Spinal cord (tissue), 10 donors: ENCODE measurements at places on chromosomes 2 and 18. TPM values are rescaled to one million over a fixed set of nuclear protein-coding genes. Genes with fewer than 3 reads are reported as not detected.

DNA sequence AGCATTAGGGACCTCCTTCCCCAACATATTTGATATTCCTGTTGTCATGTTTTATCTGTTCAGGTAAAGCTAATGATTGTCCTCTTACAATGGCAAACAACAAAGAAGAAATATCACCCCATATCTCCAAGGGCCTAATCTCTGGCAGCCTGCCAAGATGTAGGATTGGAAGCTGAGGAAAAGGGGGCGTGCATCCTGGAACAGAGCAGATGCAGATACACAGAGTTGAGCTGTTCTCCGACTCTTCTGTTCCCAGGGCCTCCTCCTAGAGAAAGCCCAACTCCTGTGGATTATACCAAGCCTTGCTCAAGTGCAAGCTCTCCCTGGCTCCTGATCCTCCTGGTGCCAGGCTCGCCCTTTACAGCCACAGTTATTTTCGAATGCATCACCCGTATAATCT, 35.2 kb upstream of the CD207 start:
- DNase-seq, result no peak

GRCh38 chr18:40415176-40415791, 1539.8 kb upstream of the PIK3C3 start:
- no peak for DNase-seq

GRCh38 chr2:217244815-217245214, 385.0 kb upstream of the TNP1 start:
- no peak for DNase-seq

PTMA gene
- 469 TPM for total RNA-seq

DNA sequence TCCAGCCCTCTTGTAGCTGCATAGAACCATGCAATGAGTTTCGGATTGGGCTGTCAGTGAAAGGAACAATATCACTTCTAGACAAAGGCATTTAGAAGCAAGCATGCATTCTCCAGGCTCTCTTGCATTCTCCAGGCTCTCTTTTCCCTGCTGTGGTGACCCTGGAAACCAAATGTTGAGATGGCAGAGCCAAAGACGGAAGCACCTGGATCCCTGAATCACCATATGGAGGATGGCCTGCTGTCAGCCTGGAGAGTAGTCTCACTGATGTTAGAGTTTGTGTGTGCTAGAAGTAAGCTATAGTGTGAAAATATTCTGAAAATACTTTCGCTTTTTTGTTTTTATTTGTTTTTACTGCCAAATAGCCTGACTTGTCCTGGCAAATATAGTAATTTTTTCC, 203.9 kb downstream of the C1D start:
- DNase-seq, result no peak

GRCh38 chr2:107775791-107776190, 50.9 kb upstream of the RGPD4 start:
- peak; percentile 8 for DNase-seq

UCN gene
- total RNA-seq, result 2.6 TPM

PIEZO2 gene
- total RNA-seq, result 110 TPM

HES6 gene
- total RNA-seq, result 43.4 TPM

GRCh38 chr2:24957976-24958375, 13.8 kb downstream of the DNAJC27 start:
- no peak for DNase-seq

- DNase-seq, result no peak
Measured at GRCh38 chr18:62850619-62851306, 135.4 kb downstream of the PHLPP1 start.

BOLL gene
- total RNA-seq, result not detected

DNA sequence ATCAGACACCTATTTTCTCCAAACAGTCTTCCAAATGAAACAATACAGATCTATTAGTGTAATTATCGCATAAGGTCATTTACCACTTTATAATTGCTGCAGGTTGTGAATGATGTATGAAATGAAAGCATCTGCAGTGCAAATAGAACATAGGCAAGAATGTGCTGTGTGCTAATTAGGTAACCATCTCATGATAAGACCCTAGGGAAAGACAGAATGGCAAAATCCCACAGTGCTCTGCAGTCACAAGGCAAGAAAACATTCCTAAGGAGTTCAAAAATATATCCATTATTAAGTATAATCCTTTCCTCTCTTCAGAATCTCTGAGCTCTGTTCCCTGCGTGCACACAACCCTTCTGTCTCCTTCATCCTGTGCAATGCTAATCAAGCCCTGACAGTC, 488.1 kb downstream of the NR4A2 start:
- peak; percentile 54 for DNase-seq

- peak; percentile 36 for DNase-seq
Measured at GRCh38 chr2:36780231-36780839, 83.8 kb downstream of the VIT start.

DNA sequence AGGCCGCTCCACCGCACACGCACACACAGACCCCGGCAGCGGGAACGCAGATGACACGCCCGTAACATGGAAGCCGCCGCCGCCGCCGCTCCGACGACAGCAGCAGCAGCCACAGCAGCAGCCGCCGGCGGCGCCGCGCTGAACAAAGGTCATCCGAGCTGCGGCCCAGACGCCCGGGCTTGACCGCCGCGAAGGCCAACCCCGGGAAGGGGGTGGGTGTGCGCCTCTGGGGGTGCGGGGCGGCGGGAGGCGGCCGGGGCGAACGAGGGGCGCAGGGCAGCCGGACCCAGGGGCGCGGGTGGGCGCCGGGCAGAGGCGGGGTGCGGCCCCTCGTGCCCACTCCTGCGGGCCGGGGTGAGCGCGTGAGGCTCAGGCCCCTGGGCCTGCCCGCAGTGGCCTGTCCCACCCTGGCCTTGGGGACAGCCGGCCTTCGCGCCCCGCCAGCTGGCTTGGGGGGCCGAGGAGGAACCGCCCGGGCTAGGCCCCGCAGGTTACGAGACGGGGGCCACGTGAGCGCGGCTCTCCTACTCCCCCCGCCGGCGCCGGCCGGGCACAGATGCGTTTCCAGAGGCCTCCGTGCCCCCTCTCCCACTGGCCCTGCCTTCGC, 1.0 kb upstream of the ZNF532 start:
- no peak for DNase-seq

- no peak for DNase-seq
Measured at GRCh38 chr2:160906878-160907277, 253.3 kb upstream of the TANK start.

DNA sequence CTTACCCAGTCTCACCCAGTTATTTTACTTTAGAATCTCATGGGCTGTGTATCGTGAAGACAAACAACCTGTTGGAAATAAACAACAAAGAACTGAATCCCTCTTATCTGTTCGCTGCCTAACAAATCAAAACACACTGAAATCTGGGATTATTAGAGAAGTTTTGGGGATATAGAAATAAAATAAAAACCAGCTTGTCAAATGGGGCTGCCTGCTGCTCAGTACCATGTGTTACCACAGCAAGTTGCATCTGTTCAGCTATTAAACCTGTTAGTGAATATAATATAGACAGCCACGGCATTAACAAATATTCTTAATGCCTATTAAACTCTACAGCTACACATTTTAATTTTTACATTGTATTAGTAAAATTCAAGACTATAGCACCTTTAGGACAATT, 810.8 kb downstream of the NRXN1 start:
- no peak for DNase-seq

- DNase-seq, result no peak
Measured at GRCh38 chr2:191350826-191351225, 105.6 kb downstream of the MYO1B start.

DNA sequence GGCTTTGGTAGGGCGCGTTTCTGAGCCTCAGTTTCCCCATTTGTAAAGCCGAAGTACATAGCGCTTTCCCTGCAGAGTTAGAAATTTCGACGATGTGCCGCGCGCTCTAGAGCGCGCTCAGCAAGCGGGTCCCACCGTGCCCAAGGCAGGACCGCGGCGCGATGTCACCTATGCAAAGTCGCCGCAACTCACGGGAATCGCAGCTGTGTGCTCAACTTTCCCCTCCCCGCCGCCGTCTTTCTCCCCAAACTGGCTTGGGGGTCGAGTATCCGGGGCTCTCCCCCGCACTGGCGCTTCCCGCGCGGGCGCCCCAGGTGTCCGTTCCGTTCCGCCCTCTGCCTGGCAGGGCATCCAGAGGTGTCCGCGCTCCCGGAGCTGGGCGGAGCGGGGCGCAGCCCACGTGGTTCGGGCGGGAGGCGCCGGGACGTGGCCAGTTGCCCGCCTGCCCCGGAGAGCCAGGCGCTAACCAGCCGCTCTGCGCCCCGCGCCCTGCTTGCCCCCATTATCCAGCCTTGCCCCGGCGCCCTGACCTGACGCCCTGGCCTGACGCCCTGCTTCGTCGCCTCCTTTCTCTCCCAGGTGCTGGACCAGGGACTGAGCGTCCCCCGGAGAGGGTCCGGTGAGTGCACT, at the start of gene MLPH:
Gene MLPH (plus strand): TSS at position 433 of the 630 bp plus-strand sequence. CDS start 6,176 bp downstream, outside the sequence.
- DNase-seq, result no peak

GRCh38 chr2:206955253-206955652, 15.9 kb downstream of the CPO start:
- no peak for DNase-seq

LDLRAD4 gene
- 67.7 TPM for total RNA-seq
